ENCODE measurements at places on chromosomes 2 and 18.

DNA sequence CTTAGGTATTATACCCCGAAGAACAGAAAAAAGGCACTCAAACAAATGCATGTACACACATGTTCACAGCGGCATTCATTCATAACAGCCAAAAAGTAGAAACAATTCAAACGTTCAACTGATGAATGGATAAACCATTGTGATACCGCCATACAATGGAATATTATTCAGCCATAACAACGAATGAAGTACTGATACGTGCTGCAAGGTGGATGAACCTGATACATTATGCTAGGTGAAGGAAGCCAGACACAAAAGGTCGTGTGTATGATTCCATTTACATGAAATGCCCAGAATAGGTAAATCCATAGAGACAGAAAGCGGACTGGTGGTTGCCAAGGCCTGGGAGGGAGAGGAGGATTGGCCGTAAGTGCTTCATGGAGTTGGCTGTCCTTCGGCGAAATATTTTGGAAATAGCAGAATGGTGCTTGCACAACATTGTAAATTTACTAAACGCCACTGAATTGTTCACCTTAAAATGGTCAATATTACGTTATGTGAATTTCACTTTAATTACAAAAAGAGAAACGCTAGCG is 750 bp upstream of the RMP24 start:
- DNase-seq, result no peak

GRCh38 chr18:420661-421246 is 79.7 kb downstream of the COLEC12 start:
- DNase-seq, result no peak

GRCh38 chr2:207227062-207227748 is 61.5 kb upstream of the KLF7 start:
- DNase-seq, result no peak

GRCh38 chr2:200040831-200041230 is 85.4 kb downstream of the MAIP1 start:
- DNase-seq, result no peak

DNA sequence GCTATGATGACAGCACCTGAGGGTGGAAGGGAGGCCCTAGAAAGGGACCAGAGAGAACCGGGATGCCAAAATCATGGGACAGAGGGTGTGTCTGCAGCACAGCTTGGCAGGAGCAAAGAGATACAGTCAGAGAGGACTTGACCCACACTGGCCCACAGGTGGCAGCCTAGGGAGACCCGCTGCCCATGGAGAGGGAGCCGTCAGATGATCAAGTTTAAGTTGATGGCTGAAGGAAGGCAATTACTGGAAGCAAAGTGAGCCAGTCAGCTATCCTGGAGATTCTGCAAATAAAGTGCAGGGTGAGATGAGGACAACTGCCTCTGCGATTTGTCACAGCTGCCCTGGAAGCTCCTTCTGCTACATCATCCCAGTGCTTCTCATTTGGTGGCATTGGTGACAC is 74.0 kb downstream of the CMPK2 start:
- no peak for DNase-seq

Measured in stimulated activated CD4-positive, alpha-beta T cell treated with anti-CD3 and anti-CD28 coated beads, TNF-alpha, amount 100 ng/mL, for 1 hour (primary cell).